ENCODE measurements at places on chromosomes 6 and 20.

GRCh38 chr6:156250593-156250992 is 526.6 kb upstream of the ARID1B start:
- DNase-seq = no peak

GRCh38 chr6:90274451-90275030 is 22.1 kb downstream of the BACH2 start:
- DNase-seq = no peak

DNA sequence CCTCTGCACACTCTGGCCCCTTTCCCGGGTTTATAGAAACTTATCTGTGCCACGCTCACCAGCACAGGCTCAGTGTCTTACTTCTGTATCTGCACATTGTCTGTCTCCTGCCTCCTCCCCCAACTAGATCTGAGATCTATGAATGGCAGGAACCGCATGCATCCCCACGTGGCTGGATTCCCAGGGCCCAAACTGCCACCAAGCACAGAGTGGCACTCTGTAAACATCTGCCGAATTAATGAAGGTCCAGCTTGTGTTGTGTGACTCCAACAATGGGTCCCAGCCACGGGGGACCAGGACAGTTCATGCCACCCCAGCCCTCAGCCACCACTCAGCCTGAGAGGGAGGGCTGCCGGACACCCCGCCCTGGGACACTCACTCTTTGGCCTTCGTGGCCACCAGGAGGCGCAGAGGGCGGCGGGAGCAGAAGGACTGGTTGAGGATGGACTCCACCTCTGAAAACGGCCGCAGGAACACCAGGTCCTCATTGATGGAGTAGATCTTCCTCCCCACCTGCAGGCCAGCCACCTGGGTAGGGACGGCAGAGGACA is 171.1 kb downstream of the PREX1 start:
- no peak for DNase-seq

- no peak for DNase-seq
These were observed 14.8 kb downstream of the GJA1 start for GRCh38 chr6:121450242-121450641.

DNA sequence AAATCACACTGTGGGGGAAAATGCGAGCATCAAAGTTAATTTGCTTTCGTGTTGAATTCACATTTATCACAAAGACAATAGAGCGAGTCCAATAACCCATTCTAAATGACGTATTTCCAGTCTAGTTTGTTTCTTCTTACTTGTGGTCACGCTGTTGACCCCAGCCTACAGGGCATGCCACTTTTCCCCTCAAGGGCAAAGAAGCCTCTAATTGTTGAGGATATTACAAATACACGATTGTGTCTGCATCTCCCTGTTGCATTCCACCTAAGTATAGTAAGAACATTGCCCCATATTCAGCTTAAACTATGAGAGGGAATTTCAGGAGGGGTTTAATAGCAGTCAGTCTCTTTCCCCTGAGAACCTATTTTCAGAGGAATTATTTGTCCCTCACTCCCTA is 37.4 kb upstream of the DSP start:
- no peak for DNase-seq

GRCh38 chr6:7201732-7202541 is 94.2 kb downstream of the RREB1 start:
- no peak for DNase-seq

GRCh38 chr20:44188752-44189151 is 1.8 kb upstream of the JPH2 start:
- no peak for DNase-seq

DNA sequence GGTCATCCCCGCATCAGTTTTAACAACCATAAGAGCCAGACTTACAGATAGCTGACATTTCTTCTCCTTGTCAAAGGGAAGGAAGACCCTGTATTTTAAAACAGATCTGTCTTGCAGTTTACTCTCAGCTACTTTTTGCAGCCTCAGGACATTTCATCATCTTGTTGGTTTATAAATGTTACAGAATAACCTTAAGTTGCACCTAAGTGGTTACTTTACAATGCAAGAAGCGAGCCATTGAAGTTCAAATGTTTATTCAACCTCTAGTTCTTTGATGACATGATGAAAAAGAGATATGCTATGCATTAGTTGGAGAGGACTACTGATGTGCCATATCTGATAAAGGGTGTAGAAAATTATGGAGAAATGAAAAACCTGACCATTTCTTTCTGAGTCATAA is 187.9 kb upstream of the COL21A1 start:
- DNase-seq = no peak

- DNase-seq = no peak
These were observed 108.8 kb downstream of the PPP1R14C start for GRCh38 chr6:150251566-150252186.

- DNase-seq = no peak
These were observed 56.9 kb downstream of the FAM229B start for GRCh38 chr6:112144145-112144926.

DNA sequence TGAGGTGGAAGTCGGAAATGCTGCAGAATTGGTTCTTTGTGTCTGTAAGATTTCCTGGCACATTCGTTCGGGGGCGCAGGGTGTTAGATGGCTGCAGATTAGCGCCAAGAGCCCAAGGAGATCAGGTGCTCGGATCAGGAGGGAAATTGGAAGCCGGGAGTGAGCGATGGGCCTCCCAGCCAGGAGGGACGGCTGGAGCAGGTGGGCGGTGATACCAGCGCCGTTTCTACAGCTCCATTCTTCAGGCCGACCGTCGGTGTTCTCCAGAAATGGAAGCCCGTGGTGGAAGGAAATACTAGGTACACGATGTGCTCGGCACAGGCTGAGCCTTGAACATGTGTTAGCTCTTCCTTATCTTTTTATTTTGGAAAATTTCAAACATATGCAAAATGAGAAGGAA is 6.5 kb downstream of the SIRPA start:
- DNase-seq = no peak

GRCh38 chr6:1643830-1644445 is 34.2 kb downstream of the FOXC1 start:
- no peak for DNase-seq

GRCh38 chr6:157213907-157214565 is 109.3 kb downstream of the TMEM242 start:
- no peak for DNase-seq

- no peak for DNase-seq
These were observed 11.2 kb upstream of the SRXN1 start for GRCh38 chr20:664151-664550.

DNA sequence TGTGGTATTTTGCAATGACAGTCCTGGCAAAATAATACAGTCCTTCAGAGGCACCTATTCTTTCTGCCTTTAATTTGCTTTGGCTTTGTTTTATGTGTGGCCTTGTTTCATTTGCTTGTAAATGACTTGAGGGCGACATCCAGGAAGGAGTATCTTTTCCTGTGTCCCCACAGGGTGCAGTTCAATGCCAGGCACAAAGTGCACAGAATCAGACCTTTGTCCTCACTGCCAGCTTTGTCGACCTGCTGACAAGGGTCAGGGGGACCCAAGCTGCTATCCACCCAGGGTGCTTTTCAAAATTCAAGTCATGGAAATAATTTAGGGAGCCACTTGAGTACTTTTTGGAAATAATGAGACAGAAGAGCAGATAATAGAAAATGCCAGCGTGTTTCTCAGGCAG is 37.0 kb upstream of the CDKN1A start:
- DNase-seq = no peak

- DNase-seq = peak; percentile 67
These were observed 198.7 kb downstream of the MOXD1 start for GRCh38 chr6:132202574-132202973.

DNA sequence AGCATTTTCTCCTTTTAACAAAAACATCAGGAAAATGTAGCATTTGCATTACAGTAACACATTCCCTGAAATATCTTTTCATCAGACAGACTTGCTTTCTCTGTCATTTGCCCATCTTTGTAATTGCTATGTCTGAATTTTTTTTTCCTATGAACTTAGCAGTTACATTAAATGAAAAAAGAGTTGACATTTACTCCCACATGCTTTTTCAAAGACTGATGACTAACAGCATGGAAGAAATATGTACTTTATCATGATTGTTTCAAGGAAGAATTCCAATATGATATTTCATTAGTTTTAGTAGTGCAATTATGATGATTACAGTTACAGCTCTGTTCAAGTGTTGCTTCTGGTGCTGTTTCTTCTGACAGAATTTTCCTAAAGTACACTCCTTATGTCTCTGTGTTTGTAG is 864.5 kb upstream of the MAN1A1 start:
- no peak for DNase-seq

DNA sequence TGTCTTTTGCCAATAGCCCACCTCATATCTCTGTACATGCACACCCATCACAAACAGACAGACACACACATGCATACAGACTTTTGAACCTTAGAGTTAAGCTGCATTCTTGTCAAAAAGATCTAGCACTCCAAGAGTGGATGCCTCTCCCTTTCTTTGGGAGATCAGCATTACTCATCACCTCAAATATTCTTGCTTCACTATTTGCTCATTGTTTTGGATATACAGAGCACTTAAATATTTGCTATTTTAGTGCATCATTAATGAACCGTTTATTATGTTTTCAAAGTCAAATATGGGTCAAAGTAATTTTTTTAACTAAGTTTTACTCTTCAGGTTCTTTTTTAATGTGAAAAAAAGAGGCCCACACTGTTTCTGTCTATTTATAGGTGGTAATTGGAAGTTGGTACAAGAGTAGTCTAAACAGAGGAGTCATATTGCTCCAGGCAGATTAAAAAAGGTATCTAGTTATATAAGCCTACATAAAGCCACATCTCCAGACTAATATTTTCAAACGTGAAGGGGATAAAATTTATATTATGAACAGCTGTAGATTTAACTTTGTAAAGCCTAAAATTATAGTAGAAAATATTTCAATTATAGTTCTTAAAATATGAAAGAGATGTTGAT is 102.6 kb downstream of the FLRT3 start:
- no peak for DNase-seq

DNA sequence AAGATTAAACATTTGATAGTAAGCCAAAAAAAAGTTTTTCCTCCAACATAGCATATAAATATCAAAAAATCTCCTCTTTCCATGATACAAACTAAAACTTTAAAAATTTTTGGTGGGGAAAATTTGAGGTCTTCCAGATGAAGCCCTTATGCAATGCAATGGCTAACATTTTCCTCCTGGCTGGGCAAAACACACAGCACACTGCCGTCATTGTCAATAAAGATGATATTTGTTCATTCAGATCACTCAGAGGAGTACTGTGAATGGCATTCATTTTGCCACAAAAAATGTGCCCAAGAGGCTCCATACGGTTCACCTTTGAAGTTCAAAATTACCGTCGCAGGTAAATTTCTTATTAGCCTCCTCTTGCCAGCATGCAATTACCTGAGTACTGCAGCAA is 33.9 kb upstream of the FBXO9 start:
- no peak for DNase-seq

DNA sequence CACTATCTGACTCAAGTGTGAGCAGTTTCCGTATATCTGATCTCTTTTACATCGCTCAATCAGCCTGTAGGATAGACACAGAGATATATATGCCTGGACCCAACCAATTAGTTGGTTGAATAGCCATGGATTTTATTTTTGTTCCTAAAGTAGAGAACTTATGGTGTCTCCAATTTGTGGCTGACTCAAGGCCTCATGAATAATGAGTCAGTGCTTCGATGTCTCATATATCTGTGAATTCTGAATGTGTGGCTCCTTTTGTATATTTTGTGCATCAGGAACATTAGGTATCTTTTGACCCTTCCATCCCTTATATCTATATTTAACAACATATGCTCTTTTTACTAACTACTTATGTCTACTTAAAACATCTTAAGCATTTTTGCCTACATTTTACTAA is 64.5 kb downstream of the OR2B2 start:
- DNase-seq = no peak

DNA sequence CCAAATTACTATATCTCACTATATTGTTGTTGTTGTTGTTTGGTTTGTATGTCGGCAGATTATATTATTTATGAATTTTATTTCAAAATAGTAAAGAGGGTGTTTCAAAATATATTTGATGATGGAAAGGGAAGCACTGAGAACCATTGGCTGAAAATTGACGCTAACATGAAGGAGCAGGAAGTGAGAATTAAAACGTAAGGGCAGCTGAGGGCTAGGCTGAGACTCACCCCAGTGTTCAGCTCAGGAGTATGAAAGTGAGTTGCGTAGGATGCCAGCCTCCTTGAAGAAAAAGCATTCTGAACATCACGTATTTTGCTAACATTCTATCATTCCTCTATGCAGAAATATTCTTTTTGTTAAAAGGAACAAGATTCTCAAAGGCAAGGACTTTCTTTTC is 10.7 kb upstream of the IPCEF1 start:
- no peak for DNase-seq

DNA sequence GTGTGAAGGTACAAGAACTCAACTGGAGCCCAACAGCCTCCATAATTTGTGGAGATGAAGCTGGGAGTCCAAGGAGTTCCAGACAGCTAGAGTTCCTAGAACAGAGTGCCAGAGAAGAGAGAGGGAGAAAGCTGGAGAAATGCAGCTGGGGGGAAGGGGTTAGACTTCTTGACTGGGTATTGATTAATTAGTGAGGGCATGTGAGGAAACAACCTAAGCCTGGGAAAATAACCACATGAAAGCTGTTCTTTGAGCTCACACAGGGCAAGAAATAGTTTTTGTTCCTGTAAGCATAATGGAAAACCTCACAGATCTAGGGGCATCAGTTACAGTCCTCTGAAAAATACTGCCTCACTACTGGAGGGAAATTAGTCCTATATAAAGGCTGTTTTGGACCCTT is 230.5 kb upstream of the FKBP1C start:
- DNase-seq = no peak

DNA sequence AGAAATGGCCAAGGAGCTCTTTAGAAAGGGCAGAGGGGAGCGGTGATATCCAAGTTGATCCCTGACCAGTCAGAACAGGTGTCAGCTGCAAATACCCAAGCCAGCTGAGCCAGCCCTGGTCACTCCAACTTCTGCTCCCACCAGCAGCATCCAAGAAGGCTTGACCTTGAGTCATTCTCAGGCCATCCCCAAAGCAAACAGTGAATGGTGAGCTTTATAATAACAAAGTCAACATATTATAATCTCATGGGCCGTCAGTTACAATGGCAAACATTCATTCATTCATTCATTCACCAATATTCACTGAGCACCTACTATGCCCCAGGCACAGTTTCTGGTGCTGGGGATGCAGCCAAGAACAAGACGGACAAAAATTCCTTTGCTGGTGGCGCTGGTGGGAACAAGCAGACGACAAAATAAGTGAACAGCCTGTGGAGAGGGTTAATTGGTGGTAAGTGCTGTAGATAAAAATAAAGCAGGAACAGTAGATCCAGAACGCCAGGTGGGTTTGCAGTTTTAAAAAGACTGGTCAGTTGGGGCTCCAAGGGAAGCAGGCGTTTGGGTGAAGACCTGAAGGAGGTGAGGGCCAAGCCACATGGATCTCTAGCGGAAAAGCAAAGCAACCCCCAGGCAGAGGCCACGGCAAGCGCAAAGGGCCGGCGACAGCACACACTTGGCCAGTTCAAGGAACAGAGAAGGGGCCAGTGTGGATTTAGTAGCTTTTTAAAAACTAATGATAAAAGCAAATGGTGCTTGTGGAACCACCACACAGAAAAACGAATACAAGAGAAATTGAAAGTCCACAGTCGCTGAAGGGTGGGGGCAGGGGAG is 131.8 kb upstream of the PTPN1 start:
- DNase-seq = no peak
